Kidney (tissue), 22 donors: ENCODE measurements at places on chromosomes 11 and 22. TPM values are rescaled to one million over a fixed set of nuclear protein-coding genes. Genes with fewer than 3 reads are reported as not detected.
A peak's percentile ranks its signal among the peaks of the same experiment; 100 is the strongest.

DNA sequence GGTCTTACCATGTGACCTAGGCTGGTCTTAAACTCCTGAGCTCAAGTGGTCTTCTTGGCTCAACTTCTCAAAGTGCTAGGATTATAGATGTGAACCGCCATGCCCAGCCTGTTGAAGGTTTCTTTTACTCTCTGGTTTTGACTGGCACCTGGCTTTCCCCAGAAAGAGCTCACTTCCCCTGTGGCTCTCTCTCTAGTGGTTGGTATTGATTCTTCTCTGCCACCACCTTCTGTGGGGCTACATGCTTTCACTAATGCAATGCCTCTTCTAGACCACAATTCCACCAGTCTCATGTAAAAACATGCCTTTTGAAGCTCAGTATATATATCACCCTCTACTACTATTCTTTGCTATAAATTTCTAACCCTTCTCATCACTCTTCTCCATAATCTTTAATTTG, 67.2 kb downstream of the CCDC83 start:
- no peak overlapping the region for H3K4me3 ChIP-seq
- H3K27ac ChIP-seq, result no peak overlapping the region
- no peaks in the 10 kb centered on the region for H3K27me3 ChIP-seq
- H3K36me3 ChIP-seq, result no peaks in the 10 kb centered on the region
- H3K4me1 ChIP-seq, result no peaks in the 10 kb centered on the region

Gene IFITM10
- 6.4 TPM for total RNA-seq

DNA sequence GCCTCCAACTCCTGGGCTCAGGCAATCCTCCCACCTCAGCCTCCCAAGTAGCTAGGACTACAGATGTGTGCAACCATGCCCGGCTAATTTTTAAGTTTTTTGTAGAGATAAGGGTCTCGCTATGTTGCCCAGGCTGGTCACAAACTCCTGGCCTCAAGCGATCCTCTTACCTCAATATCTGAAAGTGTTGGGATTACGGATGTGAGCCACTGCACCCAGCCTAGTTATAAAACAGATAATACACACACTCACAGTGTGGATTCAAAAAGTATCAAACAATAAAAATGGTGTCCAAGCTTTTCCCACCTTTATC, 377 bp upstream of the CCDC188 start:
- no peak overlapping the region for H3K27ac ChIP-seq
- no peaks in the 10 kb centered on the region for H3K4me1 ChIP-seq
- no peaks in the 10 kb centered on the region for H3K27me3 ChIP-seq
- H3K4me3 ChIP-seq, result no peak overlapping the region

- no peaks in the 10 kb centered on the region for H3K4me1 ChIP-seq
- no peaks in the 10 kb centered on the region for H3K27me3 ChIP-seq
- no peak within 1 kb of the TSS for H3K27ac ChIP-seq
- no peaks in the 10 kb centered on the region for H3K36me3 ChIP-seq
Measured at GRCh38 chr22:37282385-37282677, at the start of gene CYTH4. TSS of gene CYTH4 (plus strand) at chr22:37282508. CDS start at chr22:37282570, 62 bp downstream.

- H3K4me1 ChIP-seq, result no peaks in the 10 kb centered on the region
- H3K4me3 ChIP-seq, result no peak overlapping the region
- peak; percentile 17 for DNase-seq
- no peaks in the 10 kb centered on the region for H3K27me3 ChIP-seq
- H3K27ac ChIP-seq, result no peak overlapping the region
Measured at GRCh38 chr11:44470854-44471253, 94.6 kb upstream of the CD82 start.

DNA sequence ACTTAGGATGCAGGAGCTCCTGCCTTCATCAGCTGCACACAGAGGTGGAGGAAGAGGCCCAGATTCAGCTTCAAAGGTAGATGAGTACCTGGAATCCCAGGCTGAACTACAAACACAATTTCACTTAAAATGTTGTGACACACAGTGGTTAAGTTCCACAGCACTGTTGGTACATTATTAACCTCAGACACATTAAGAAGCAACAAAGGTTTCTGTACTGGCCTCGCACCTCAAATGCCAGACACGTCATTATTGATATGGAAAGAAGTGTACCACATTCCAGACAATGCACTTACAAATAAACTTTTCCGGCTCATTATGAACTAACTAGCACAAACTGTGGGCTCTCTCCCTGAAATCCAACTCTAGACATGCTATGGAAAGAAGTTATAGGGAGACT, 34.6 kb downstream of the PRDM10 start:
- peaks cover 5% of the 10 kb centered on the region for H3K4me1 ChIP-seq
- H3K27me3 ChIP-seq, result no peaks in the 10 kb centered on the region
- H3K36me3 ChIP-seq, result no peaks in the 10 kb centered on the region
- DNase-seq, result no peak
- H3K4me3 ChIP-seq, result no peak overlapping the region

Gene CXCR5
- 1.1 TPM for total RNA-seq

GRCh38 chr22:38859581-38860282, 12.3 kb downstream of the CBX6 start:
- DNase-seq, result no peak
- no peak overlapping the region for H3K27ac ChIP-seq
- no peak overlapping the region for H3K4me3 ChIP-seq
- no peaks in the 10 kb centered on the region for H3K4me1 ChIP-seq
- H3K36me3 ChIP-seq, result no peaks in the 10 kb centered on the region

Gene DCHS1
- total RNA-seq, result 17.0 TPM

DNA sequence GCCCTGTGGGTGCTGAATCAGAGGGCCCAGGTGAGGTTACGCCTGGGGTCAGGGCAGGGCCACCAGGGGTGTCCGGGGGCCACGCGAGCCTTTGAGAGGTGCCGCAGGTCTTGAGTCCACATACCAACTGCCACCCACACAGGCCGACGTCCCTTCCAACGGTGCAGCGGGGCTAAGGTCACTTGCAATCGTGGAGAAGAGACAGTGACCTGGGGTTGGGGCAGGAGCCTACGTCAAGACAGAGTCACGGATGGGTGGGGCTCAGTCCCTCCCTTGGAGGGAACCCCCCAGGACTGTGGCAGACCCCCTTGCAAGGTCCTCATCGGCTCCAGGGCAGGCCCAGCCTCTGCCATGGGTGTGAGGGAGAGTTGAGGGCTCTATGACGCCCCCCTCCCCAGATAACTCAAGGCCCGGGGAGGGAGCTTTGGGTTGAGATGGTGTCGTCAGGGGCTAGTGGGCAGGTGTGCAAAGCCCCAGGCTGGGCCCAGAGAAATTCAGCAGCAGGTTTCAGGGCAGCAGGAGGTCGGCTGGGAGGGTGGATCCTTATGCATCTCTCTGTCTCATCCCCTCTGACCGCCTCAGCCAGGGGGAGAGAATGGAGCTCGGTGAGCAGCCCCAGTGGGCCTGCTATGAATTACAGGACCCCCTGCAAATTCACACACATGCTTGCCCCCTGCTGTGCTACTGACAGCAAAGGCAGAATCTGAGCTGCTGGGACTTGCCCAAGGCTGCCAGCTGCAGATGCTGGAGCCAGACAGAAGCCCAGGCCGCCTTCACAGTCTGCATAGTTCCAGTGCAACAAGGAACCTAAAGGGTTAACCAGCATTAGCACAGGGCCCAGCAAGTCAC, 60.0 kb downstream of the MYEOV start:
- no peaks in the 10 kb centered on the region for H3K27me3 ChIP-seq
- H3K4me3 ChIP-seq, result no peak overlapping the region
- no peak for DNase-seq
- H3K36me3 ChIP-seq, result no peaks in the 10 kb centered on the region
- no peak overlapping the region for H3K27ac ChIP-seq
- no peaks in the 10 kb centered on the region for H3K4me1 ChIP-seq

DNA sequence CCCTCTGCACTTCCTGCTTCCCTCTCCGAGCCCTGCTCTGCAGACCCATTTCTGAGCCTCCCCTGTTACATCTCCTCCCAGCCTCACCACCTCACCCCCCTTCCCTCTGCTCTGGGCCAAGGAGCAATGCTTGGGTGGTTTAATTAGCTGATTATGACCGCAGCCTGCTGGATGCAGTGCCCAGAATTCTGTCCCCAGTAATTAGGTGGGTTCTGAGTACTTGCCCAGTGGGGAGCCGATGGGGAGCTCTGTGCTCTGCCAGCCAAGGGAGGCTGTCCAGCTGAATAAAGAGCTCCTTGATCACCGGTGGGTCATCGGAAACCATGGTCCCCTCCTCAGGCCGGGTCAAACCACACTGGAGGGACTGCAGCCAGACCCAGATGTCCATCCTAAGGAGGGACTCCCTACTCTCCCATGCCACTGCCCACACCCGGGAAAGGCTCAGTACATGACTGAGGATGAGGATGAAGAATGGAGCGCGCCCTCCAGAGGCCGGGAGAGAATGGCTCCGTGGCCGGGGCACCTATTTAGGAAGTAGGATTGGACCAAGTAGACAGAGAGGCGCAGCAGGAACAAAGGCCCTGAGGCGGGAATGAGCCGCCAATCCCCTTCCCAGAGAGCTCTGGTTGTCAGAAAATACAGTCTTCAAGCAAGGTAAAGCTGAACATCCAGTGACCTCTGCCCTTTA, 9.1 kb downstream of the ARRB1 start:
- peak; percentile 36 for DNase-seq
- peaks cover 12% of the 10 kb centered on the region for H3K4me1 ChIP-seq
- no peaks in the 10 kb centered on the region for H3K27me3 ChIP-seq
- no peak overlapping the region for H3K4me3 ChIP-seq
- H3K27ac ChIP-seq, result peak overlapping the region; percentile 64
- no peaks in the 10 kb centered on the region for H3K36me3 ChIP-seq

DNA sequence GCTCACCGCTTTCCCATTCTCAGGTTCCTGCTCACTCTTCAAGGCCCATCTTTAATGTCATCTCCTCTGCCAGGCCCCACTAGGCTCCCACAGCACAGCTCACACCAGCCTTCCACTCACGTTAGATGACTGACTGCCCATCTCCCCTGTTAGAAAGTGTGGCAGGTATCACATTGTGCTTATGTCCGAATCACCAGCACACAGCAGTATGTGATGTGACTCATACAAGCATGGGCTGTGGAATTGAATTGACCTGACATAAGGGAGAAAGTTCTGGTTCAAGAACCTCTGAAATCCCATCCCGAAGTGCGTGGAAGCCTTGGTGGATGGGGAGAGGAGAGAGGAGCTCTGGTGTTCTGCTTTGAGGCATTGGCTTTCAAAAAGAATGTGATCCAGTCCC, 6.5 kb downstream of the VSTM5 start:
- H3K4me1 ChIP-seq, result no peaks in the 10 kb centered on the region
- DNase-seq, result no peak
- H3K27me3 ChIP-seq, result no peaks in the 10 kb centered on the region
- H3K4me3 ChIP-seq, result no peak overlapping the region
- H3K27ac ChIP-seq, result no peak overlapping the region
- H3K36me3 ChIP-seq, result no peaks in the 10 kb centered on the region

- DNase-seq, result peak; percentile 31
- no peak overlapping the region for H3K4me3 ChIP-seq
- H3K27ac ChIP-seq, result peak overlapping the region; percentile 0
- no peaks in the 10 kb centered on the region for H3K36me3 ChIP-seq
- H3K27me3 ChIP-seq, result no peaks in the 10 kb centered on the region
Measured at GRCh38 chr11:121105481-121106195, 4.6 kb downstream of the TECTA start.

Gene PKP3
- 3.6 TPM for total RNA-seq

DNA sequence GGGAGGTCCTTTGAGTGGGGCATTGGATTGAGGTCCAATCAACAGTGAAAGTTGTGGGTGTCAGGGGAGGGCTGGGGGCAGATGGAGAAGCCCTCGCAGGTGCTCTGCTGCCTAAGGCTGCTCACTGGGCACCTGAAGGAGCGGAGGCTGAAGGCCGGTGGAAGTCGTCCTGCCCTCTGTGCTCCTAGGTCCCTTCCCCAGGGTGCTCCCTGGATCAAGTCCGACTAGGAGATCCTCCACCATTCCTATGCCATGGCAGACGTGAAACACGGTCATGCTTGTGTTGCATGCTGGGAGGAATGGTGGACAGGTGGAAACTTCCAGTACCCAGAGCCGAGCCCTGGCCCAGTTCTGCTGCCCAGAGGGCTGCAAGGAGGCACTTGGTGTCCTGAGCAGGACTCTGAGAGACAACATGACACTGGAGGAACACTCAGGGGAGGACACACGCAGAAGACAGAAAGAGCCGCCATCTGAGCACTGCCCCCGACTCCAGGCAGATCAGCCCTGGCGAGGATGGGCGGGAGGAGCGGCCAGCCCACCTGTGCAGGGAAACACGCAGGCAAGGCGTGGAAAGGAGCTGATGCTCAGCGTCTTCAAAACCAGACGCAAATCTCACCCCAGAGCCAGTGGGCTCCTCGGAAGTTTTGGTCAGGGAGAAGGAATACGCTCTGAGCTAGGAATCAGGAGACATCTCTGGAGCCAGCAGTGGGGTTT, 786.8 kb downstream of the BRD1 start:
- H3K27ac ChIP-seq, result no peak overlapping the region
- no peaks in the 10 kb centered on the region for H3K36me3 ChIP-seq
- no peak for DNase-seq
- H3K4me3 ChIP-seq, result no peak overlapping the region

Gene IL10RA
- total RNA-seq, result 37.2 TPM

- H3K27me3 ChIP-seq, result no peaks in the 10 kb centered on the region
- H3K27ac ChIP-seq, result no peak overlapping the region
- H3K4me3 ChIP-seq, result no peak overlapping the region
- no peak for DNase-seq
Measured at GRCh38 chr11:8243458-8243857, 20.2 kb downstream of the LMO1 start.

GRCh38 chr11:428295-428694, 13.5 kb upstream of the SIGIRR start:
- H3K27ac ChIP-seq, result no peak overlapping the region
- H3K4me1 ChIP-seq, result no peaks in the 10 kb centered on the region
- no peak overlapping the region for H3K4me3 ChIP-seq
- H3K36me3 ChIP-seq, result no peaks in the 10 kb centered on the region
- H3K27me3 ChIP-seq, result no peaks in the 10 kb centered on the region

Gene C11orf65
- 1.1 TPM for total RNA-seq

GRCh38 chr11:126407101-126407521, 51.6 kb downstream of the ST3GAL4 start:
- H3K27me3 ChIP-seq, result no peaks in the 10 kb centered on the region
- peak; percentile 61 for DNase-seq
- H3K4me3 ChIP-seq, result no peak overlapping the region
- no peak overlapping the region for H3K27ac ChIP-seq
- H3K4me1 ChIP-seq, result peaks cover 2% of the 10 kb centered on the region

- no peak for DNase-seq
- H3K4me3 ChIP-seq, result no peak overlapping the region
- no peaks in the 10 kb centered on the region for H3K27me3 ChIP-seq
- no peak overlapping the region for H3K27ac ChIP-seq
- peaks cover 8% of the 10 kb centered on the region for H3K4me1 ChIP-seq
Measured at GRCh38 chr22:37491106-37491505, 4.9 kb upstream of the MFNG start.

Gene HMBS
- total RNA-seq, result 16.7 TPM

- DNase-seq, result no peak
- H3K27ac ChIP-seq, result no peak overlapping the region
- no peaks in the 10 kb centered on the region for H3K36me3 ChIP-seq
- no peaks in the 10 kb centered on the region for H3K27me3 ChIP-seq
Measured at GRCh38 chr11:9717719-9718118, 53.8 kb downstream of the SWAP70 start.

GRCh38 chr11:57322256-57323166, 2.2 kb downstream of the TNKS1BP1 start:
- no peaks in the 10 kb centered on the region for H3K27me3 ChIP-seq
- peaks cover 6% of the 10 kb centered on the region for H3K36me3 ChIP-seq
- DNase-seq, result peak; percentile 92
- peak overlapping the region; percentile 87 for H3K27ac ChIP-seq
- H3K4me3 ChIP-seq, result peak overlapping the region; percentile 53

GRCh38 chr22:41949297-41949965, 2.5 kb upstream of the CENPM start:
- H3K4me1 ChIP-seq, result peaks cover 5% of the 10 kb centered on the region
- no peak for DNase-seq
- no peak overlapping the region for H3K4me3 ChIP-seq
- no peaks in the 10 kb centered on the region for H3K27me3 ChIP-seq
- H3K36me3 ChIP-seq, result no peaks in the 10 kb centered on the region

- no peak overlapping the region for H3K4me3 ChIP-seq
- no peaks in the 10 kb centered on the region for H3K27me3 ChIP-seq
- DNase-seq, result no peak
- H3K27ac ChIP-seq, result no peak overlapping the region
- H3K36me3 ChIP-seq, result no peaks in the 10 kb centered on the region
Measured at GRCh38 chr11:119888119-119888518, 159.1 kb upstream of the NECTIN1 start.

Gene LGALS12
- 0.44 TPM for total RNA-seq
